ENCODE measurements at places on chromosomes 7 and 10.

- DNase-seq = peak; percentile 89
These were observed 86.8 kb downstream of the CPEB3 start for GRCh38 chr10:92203919-92204623.

- no peak for DNase-seq
These were observed 121.4 kb downstream of the POU6F2 start for GRCh38 chr7:39099146-39099545.

DNA sequence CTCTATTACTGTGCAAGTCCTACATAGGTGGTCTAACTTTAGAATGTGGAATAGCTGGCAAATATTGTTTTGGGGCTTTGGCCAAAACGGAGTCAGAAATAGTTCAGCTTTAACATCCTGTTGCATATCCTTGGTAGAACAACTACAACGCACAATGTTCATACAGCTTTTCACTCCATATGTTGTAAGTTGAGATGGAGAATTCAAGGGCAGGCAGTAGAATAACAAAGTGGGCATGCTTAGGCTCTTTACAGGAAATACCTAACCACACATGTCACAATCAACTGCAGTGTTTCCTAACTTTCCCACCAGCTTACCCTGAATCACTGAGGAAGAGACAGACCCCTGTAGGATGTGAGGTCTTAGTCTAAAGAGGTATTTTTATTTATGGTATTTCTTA is 122.3 kb downstream of the PPP1R3A start:
- DNase-seq = no peak

- no peak for DNase-seq
These were observed 8.9 kb downstream of the VSTM4 start for GRCh38 chr10:49106451-49106850.

DNA sequence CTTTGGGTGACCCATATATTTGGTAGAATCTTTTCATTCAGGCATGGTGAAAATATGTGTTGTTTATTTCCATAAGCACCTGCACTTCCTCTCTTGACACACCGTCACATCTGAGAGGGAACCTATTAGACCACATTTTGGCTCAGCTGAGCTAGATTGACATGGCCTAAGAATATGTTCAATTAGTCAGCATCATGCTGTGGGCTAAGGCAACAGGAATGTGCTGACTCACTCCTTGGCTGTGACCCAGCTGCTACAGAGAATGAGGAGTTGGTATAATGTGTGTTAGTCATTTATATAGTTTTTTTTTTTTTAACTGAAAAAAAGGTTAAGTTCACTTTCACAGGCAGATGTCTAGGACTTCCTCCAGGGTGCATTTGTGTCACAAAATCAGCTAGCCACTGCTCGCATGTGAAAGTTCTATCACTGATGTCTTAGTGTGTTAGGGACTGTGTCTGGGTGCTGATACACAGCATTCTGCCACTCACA is 180.6 kb downstream of the SEMA3E start:
- peak; percentile 90 for DNase-seq

- DNase-seq = no peak
These were observed 97.7 kb downstream of the ARHGAP12 start for GRCh38 chr10:31830887-31831286.

GRCh38 chr10:124094419-124094785 is 1.0 kb upstream of the CHST15 start:
- DNase-seq = no peak

DNA sequence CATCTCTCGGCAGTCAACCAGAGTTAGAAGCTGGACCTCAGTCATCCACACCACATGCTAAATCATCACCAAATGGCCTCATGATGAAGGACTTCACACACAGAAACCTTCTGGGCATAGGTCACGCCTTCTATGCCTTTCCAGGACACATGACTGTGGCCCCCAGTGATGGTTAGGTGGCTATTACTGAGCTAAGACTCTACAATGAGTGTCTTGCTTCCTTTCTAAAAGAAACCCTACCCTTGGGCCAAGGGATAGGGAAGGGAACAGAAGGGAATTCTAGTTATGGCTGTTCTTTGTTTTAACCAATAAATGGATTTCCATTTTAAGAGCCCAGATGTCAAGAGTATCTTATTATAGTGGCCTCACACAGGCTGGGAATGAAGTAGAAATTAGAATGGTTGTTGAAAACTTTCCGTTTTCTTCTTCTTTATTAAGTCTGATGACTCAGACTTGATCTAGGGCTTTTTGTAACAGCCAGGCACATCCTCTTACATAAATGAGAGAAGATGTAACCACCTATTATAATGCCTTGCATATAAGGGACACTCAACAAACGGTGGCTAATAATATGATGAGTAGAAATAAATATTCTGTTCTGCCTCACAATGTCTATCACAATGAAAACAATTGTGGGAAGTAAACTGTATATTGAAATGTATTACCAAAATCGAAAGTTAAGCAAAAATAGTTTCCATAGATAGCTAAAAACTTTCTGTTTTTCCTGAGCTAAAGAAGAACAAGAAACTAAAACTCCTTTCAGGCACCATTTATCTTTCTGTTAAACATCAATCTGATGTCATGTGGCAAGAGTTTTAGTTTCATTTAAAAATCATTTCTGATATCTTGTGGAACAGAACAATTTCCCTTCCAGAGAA is 62.5 kb upstream of the TOMM7 start:
- peak; percentile 27 for DNase-seq

- DNase-seq = no peak
These were observed 31.3 kb downstream of the KIAA1217 start for GRCh38 chr10:24240041-24240751.

- DNase-seq = no peak
These were observed 26.1 kb downstream of the BCCIP start for GRCh38 chr10:125849448-125849847.

- no peak for DNase-seq
These were observed 31.9 kb downstream of the RNLS start for GRCh38 chr10:88551246-88551645.

DNA sequence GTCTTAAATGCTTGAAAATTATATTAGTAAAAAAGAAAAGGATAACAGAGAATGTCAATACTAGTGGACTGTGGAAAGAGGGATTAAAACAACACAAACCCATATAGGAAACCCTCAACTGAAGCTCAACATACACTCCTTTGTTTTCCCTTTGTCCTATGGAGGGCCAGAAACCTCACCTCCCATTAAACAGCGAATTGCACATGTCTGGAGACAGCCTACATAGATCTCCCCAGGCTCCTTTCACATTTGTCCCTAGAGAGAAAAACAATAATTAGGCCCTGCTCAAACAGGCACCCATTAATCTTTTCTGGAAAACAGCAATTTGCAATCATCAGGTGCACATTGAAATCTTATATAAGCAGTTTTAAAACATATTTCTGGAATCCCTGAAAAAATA is 87.6 kb upstream of the SEMA3D start:
- peak; percentile 83 for DNase-seq

GRCh38 chr10:27330074-27330473 is 89.5 kb upstream of the ACBD5 start:
- no peak for DNase-seq

DNA sequence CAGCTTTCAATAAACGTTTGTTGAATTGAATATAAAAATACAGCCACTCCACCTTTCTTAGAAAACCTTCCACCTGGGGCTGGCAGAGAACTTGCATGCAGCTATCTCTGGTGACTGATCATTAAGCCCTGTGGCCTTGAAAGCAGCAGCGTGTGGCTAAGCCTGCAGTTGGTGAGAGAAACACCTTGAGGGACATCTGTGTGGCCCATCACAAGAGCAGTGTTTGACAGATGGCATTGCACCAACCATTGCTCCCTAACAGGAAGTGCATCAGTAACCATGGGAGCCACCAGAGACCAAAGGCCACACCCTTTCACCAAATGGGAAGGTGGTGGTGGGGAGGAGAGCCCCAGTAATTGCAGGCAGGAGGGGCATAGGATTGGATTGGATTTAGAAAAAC is 22.4 kb downstream of the RHOBTB1 start:
- peak; percentile 88 for DNase-seq

- DNase-seq = no peak
These were observed 1007.4 kb downstream of the GATA3 start for GRCh38 chr10:9061871-9062270.

DNA sequence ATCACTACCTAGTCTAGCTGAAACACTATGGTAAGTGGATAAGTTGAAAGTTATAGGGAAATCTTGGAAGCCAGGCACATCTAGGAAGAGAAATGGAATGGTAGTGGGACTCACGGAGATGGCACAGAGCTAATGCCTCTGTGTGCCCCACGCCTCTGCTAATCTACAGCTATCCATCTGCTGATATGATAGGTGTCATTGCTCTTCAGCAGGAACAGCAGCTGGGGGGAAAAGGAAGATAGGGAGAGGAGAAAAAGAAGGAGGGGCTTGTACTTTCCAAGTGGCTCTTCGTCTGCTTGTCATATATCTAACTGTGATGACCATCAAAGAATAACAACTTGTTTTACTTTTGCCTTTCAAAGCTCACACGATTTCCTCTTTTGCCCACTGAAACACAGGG is 1199.1 kb upstream of the SORCS1 start:
- DNase-seq = no peak

GRCh38 chr7:73909051-73909941 is 48.3 kb downstream of the TMEM270 start:
- DNase-seq = no peak

DNA sequence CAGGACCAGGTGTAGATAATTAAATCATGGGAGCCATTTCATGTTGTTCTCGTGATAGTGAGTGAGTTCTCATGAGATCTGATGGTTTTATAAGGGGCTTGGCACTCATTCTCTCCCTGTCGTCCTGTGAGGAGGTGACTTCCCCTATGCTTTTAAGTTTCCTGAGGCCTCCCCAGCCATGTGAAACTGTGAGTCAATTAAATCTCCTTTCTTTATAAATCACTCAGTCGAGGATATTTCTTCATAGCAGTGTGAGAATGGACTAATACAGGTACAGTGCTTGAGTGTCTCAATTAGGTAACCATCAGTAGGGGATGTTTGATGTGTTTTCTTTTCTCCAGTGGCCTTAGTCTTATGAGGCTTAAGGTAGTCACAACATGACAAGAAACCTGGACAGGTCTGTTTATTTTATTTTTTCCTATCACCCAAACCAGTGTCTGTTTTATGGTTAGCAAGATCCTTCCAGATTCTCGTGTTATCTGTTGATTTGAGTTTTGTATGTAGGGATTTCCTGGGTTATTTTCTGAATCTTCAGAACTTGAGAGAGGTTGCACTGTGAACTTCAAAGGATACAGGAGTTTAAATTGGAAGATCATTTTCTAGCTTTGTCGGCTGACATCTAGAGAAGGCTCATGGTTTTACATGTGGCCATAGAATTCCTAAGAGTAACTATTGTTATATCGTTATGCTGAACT is 32.1 kb downstream of the UMAD1 start:
- DNase-seq = no peak

GRCh38 chr7:132275416-132276233 is 300.6 kb downstream of the PLXNA4 start:
- peak; percentile 8 for DNase-seq

GRCh38 chr7:418636-419280 is 100.9 kb downstream of the PDGFA start:
- no peak for DNase-seq

GRCh38 chr7:66142996-66143395 is 28.3 kb downstream of the CRCP start:
- DNase-seq = peak; percentile 78

GRCh38 chr7:94170836-94171235 is 166.7 kb upstream of the BET1 start:
- no peak for DNase-seq

DNA sequence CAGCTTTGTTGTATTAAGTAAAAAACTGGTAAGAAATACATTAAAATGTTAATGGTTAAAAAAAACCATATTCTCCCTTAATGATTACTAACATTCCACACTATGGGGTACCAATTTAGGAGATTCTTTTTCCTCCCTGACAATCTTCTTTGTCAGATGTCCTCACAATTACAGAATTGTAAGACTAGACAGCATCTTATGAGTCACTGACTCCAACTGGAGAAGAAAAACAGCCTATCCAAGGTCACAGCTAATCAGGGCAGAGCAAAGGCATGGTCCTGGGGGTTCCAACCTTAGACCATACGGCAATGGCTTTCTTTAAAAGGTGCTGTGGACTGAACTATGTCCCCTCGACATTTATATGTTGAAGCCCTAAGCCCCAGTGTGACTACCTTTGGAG is 127.6 kb downstream of the DLG5 start:
- no peak for DNase-seq

DNA sequence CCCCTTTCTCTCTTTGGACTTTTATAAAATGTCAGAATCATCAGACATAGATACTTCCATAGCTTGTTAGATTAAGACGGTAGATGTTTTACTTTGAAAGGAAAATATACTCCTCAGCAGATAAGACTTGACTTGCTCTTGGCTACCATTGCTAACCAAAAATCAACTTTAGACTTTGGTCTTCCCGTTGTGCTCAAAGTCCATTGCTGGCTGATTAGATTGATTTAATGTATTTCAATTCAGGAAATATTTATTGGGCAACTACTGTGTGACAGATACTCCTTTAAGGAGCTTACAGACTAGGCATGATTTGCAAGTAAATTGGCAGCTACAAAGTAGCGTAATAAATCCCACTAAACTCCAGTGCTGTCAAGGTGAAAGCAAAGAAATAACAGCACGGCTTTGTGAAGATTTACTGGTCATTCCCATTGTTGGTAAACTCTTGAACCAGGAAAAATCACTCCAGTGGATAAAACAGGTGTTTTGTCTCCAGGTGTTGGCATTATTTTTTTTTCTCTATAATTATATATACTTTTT is 95.7 kb upstream of the ARMC3 start:
- DNase-seq = no peak

DNA sequence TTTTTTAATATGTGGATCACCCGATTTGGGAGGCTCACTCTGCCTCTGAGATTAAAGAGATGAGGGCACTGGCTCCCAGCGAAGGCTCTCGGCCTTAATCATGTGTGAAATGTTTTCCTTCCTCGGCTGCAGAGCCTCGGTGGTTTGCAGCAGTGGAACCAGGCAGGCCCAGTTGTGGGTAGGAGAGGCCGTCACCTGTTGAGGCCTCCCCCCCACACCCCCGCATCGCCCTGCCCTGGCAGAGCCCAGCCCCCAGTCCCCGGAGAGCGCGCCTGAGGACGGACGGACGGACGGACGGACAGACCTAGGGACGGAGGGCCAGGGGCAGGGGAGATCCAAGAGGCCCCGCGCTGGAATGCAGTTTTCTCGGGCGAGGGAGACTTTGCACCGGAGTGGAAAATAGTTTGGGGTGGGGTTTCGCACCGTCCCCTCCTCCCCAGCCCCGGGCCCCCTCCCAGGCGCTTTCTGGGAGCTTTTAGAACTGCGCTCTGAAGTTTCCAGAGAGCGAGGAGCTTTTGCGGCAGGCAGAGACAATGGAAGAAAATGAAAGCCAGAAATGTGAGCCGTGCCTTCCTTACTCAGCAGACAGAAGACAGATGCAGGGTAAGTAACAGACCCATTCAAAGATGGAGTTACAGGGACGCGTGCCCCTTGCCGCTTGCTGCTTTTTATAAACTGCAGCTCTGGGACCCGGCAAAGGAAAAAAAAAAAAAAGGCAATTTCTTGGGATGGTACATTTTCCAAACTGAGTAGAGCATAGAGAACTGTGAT is at the start of gene KIAA1217:
Gene KIAA1217 (plus strand): TSS at position 478 of the 771 bp plus-strand sequence. CDS start 56 bp downstream, at position 534.
- no peak for DNase-seq

DNA sequence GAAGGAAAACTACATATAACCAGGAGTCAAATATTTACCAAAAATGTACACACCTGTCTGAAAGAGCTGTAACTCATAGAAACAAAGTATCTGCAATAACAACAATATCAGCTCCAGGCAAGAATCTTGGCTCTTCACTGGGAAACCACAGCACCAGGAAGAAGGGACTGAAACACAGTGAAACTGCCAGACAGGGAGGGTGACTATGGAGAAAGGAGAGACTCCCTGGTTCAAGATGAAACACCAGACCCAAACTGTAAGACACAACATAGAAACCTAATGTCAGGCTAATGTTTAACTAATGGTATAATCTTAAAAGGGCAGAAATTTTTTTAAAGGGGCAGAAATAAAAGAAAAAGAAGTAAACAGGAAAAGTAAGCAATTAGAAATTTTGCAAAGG is 11.5 kb upstream of the TAS2R39 start:
- DNase-seq = peak; percentile 2
